ENCODE measurements at places on chromosomes 7 and 10.

GRCh38 chr10:29408847-29409240, 120.0 kb downstream of the LYZL1 start:
- DNase-seq = no peak

- no peak for DNase-seq
Observed at GRCh38 chr10:110803239-110803749, 68.4 kb upstream of the PDCD4 start.

- no peak for DNase-seq
Observed at GRCh38 chr10:99912041-99912440, 97.7 kb downstream of the DNMBP start.

GRCh38 chr7:157129907-157130460, 8.7 kb upstream of the UBE3C start:
- no peak for DNase-seq

GRCh38 chr7:73537051-73537450, 15.0 kb upstream of the BAZ1B start:
- no peak for DNase-seq

DNA sequence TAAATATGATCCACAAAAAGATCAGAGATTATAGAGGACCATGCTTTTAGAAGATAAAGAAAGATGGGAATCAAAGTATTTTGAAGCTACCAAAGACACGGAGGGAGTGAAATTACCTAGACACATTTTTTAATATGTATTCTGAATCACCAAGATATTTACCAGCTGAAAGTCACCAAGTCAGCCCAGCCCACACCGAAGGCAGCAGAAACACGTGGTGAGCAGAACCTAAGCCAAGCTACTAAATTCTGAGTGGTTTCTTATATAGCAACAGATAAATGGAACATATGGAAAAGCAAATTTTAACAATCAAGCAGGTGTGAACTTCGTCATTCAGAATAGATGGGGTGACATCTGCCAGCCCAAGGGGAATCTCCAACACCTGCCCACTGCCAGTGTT, 134.7 kb upstream of the AKR1E2 start:
- no peak for DNase-seq

- DNase-seq = no peak
Observed at GRCh38 chr7:29609162-29610037, 45.8 kb downstream of the PRR15 start.

- no peak for DNase-seq
Observed at GRCh38 chr7:12759151-12759550, 71.7 kb downstream of the ARL4A start.

- DNase-seq = no peak
Observed at GRCh38 chr10:44761076-44761475, 150.1 kb upstream of the TMEM72 start.

- no peak for DNase-seq
Observed at GRCh38 chr10:23373156-23373555, 28.6 kb upstream of the C10orf67 start.

GRCh38 chr10:75525067-75525466, 93.6 kb downstream of the LRMDA start:
- DNase-seq = no peak

DNA sequence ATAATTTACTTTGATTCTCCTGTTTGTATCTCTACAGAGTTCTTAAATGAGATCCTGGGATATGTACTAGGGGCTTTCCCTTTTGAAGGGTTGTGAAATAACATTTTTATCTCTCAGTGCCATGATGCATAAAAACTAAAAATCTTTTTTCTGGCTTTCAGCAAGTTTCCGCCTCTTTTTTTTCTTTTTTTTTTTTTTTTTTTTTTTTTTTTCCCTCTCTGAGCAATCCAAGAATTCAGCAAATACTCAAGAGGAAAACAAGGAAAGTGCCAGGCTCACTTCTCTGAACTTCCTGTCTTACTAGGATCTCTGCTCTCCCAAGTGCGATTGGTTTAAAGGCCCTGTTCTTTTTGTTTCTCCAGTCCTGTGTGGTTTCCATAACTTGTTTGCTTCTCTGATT, 79.9 kb downstream of the HYCC1 start:
- no peak for DNase-seq

DNA sequence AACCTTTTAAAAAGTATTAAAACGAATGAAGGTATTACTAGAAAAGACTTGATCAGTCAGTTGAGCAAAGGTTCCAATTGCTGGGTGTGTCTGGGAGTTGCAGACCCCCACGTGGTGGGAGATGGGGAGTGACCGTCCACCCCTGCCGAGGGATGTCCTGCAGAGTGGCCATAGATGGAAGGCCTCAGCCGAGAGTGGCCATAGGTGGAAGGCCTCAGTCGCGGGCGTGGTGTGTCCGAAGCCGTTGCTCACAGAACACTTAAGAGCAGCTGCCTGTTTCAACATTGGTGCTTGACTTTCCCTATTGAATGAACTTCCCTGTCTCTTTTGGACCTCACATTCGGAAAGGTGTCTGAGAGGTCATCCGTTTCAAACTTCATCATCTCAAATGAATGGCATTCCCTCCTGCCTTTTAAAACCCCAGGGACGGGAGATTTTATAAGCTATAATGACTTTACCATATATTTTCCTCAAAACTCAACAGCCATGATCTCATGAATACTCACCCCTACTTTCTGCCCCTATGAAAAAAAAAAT, 69.4 kb downstream of the CAMK1D start:
- DNase-seq = no peak

DNA sequence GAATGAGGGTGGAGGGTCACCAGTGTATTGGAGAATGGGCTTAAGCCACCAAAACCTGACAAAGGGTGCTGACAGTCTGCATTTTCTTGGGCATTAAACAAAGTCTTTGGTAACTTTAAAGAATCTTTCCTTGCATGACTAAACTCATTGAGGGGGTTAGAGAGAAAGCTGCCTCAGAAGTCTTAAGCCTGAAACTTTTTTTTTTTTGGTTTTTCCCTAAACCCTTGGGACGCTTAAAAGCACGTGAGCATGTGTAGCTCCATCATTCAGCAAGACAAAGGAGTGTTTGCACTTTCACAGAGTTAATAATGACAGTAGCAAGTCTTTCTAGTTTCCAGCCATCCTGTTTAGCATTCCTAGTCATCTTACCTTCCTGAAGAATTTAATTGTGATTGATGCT, 110.7 kb downstream of the LRMDA start:
- DNase-seq = no peak

- no peak for DNase-seq
Observed at GRCh38 chr10:130363899-130364445, 227.8 kb downstream of the GLRX3 start.

- DNase-seq = no peak
Observed at GRCh38 chr10:8596929-8597472, 542.5 kb downstream of the GATA3 start.

DNA sequence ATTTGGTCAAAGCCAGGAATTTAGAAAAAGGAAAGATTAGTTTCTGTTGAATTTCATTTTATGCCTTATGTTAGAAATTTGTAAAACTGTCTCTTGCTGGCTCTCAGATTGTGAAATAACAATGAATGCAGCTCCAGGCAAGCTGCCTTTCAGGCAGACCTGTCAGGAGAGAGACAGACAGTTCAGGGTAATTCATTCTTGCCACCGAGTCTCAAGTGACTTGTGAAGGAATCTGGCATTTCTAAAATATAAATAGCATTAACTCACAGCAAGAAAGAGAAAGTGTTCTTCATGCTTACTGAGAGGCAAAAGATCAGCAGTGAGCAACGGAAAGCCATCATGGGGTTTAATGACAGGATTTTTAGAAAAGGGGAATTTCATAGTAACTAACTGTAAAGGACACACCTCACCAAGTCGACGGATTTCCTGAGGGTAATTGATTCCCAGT, 442.3 kb upstream of the AKR1E2 start:
- DNase-seq = no peak

GRCh38 chr7:82945480-82945879, 217.2 kb downstream of the PCLO start:
- no peak for DNase-seq

GRCh38 chr7:75813084-75813483, 522 bp downstream of the CCL24 start:
- DNase-seq = no peak

- no peak for DNase-seq
Observed at GRCh38 chr10:63720676-63721075, 199.5 kb downstream of the REEP3 start.

- DNase-seq = no peak
Observed at GRCh38 chr10:5449823-5450222, 37.5 kb downstream of the NET1 start.

- DNase-seq = no peak
Observed at GRCh38 chr10:123561141-123561440, 105.1 kb upstream of the GPR26 start.

DNA sequence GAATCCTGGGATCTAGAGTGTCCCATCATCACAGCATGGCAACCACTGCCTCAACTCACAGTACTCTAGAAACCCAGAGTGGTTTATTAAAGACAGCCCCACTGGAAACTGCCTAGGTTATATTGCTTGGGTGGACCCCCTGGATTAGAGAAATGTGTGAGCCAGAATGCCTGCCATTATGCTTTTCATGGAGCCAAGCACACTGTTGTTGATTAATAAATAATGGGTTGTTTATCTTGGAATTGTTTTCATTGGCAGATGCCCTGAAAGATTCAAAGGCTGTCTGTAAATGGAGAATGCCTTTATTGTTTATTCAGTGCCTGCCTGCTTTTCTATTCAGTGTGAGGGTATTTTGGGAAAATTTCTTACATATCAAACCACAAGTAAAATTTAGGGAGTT, 52.1 kb downstream of the GNAI1 start:
- no peak for DNase-seq

- DNase-seq = no peak
Observed at GRCh38 chr7:30464231-30464671, 14.3 kb downstream of the NOD1 start.

GRCh38 chr7:13979671-13980435, 9.6 kb downstream of the ETV1 start:
- DNase-seq = no peak

All from cortex of kidney (tissue), 1 donor.